ENCODE measurements at places on chromosomes 2 and 18.
A peak's percentile ranks its signal among the peaks of the same experiment; 100 is the strongest.

DNA sequence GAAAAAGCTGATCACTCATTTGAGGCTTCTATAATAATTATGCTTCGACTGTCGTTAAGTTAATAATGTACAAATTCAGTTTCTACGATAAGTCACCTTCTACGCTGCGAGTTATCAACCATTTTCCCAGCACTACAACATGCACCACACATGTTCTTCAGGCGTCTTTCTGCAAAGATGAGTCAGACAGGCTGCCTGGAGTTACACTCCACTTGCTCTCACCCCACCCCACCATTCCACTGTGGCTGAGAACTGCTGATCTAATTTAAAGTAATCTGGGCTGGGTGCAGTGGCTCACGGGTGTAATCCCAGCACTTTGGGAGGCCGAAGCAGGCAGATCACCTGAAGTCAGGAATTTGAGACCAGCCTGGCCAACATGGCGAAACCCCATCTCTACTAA is 218.6 kb downstream of the DYM start:
- DNase-seq: no peak

DNA sequence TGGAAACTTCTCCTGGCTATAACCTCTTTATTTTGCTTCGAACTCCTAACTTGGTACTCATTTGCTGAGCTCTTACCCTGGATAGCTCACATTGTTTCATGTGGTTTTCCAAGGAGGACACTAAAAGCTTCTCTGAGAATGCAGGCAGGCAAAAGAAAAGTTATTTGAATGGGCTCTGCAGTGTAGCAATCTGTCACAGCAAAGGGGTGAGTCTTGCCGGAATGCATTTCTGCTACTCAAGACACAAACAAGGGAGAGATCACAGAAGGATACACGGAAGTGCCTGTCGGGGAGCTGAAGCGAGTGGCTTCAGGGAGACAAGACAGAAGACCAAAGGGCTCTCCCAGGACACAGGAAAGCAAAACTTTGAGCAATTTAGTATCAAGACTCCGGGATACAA is 265.4 kb downstream of the SS18 start:
- DNase-seq: no peak

DNA sequence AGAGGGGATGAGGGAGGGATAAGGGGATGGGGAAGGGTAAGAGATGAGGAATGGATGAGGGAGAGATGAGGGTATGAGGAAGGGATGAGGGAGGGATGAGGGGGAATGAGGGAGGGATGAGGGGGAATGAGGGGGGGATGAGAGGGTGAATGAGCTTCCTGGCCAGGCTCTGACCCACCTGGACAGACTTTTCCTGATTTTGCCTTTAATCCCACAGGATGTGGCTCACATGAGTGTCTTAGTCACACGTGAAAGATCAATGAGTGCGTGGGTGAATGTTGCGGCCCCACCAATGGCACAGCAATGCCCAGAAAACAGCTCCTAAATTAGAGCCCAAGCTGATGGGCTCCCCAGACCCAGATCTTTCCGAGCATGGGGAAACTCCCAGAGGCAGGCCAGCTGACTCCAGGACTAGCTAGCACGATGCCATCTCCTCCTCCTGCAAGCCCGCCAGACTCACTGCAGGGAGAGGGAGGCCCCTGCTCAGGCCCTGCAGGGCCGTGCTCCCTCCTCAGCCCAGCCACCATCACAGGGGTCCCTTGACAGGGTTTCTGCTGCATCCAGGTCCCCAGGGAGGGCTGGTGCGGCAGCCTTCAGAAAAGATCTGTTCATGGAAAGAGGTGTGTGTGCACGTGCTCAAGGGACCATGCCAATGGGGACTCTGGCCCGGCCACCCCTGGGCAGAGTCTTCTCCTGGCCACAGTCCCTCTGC is 41.4 kb downstream of the AQP12A start:
- no peak for DNase-seq

GRCh38 chr18:73283032-73283431 is 415.2 kb upstream of the NETO1 start:
- DNase-seq: no peak

DNA sequence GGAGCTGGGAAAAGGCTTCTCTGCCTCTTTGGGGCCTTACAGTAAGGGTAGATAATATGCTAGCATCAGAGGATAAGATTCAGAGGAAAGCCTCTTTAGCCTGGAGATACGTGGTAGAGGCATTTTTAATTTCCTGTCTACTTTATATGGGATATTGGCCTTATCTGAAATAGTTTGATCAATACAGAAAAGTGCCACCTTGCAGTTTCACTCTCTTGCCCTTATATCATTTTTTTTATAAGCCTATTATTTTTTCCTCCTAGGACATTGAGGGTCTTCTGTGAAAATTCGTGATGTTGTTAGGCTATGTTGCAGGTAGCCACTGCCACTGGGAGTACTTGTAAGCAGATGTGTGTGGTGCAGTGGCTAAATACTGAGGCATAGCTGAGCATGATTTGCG is 40.1 kb upstream of the TOGARAM2 start:
- no peak for DNase-seq

- no peak for DNase-seq
Observed at GRCh38 chr2:240250150-240250984, 109.9 kb upstream of the OTOS start.

- DNase-seq: no peak
Observed at GRCh38 chr2:16653083-16653375, 12.6 kb downstream of the CYRIA start.

GRCh38 chr2:102268510-102269199 is 42.7 kb upstream of the IL1RL1 start:
- DNase-seq: no peak

- no peak for DNase-seq
Observed at GRCh38 chr2:35463805-35464596, 891.6 kb upstream of the CRIM1 start.

- DNase-seq: peak; percentile 10
Observed at GRCh38 chr2:69177063-69177771, 164.2 kb downstream of the ANTXR1 start.

GRCh38 chr2:181384923-181385322 is 72.3 kb upstream of the ITGA4 start:
- no peak for DNase-seq

DNA sequence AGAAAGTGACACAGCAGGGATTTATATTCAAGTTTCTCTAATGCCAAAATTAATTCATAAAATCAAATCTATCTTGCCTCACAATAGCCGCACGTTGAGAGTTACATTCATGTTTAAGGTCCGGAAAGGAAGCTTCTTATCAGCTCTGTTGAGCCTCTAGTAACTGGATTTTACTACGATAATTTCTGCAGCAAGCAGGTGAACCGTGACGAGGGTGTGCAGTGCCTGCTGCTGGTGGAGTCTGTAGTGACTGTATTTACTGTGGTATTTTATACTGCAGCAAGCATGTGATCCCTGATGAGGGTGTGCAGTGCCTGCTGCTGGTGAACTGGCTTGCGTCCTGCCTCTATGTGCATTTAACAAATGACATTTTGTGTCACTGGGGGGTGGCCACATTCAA is 120.0 kb downstream of the SNTG2 start:
- no peak for DNase-seq

DNA sequence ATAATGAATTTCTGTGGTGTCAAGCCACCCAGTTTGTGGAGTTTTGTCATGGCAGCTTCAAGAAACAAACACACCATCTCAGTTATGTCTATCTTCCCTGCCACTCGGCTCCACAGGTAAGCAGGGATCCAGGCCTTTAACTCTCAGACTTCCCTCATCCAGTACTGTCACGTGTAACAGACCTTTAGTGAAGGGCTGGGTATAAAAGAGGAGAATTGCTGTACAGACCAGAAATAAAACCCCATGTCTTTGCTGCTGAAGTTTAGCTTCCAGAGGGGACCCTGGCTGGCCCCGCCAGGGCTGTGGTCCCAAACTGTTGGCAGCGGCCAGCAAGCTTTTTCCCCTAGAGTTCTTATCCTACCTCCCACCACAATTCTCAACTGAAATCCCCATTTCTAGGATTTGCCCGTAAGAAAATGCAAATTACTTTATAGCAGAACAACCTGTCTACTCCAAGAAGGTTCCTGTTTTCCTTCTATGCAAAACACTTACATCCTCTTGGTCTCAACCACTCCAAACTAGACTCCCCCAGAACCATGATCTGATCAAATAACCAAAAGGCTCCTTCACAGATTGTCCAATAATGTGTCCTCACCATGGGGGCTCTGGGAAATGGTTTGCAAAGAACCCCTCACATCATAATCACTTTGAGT is 438.0 kb upstream of the ID2 start:
- DNase-seq: no peak

DNA sequence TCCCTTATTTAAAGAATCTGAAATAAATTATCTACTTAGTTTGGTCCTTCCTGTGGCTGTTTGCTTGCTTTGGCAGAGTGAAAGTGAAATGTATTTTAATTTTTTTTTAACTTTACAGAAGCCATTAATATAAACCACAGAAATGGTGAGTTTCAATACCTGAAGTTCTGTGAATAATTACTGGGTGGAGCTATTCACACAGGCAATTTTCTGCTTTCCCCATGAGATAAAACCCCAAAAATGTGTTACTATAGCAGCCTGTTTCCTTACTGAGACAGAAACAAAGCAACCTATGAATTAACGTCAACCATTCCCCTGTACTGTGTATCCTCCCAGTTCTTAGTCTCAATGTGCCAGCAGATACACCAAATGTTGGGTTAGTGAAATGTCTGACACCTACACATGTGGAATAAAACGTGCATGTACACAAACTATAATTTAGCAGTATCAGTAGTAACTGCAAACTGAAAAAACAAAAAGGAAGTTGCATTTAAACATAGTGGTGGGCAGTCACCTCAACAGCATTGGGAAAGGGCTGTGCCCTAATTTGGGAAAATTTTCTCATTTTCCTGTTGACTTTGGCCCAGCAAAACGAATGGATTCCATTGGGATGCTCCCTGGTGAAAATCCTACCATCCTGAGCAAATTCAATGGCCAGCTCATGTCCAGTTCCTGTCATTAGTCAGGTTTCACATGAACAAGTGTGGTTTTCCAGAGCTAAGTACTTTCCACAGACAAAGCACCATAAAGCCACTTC is 73.1 kb upstream of the RMDN2 start:
- DNase-seq: no peak

DNA sequence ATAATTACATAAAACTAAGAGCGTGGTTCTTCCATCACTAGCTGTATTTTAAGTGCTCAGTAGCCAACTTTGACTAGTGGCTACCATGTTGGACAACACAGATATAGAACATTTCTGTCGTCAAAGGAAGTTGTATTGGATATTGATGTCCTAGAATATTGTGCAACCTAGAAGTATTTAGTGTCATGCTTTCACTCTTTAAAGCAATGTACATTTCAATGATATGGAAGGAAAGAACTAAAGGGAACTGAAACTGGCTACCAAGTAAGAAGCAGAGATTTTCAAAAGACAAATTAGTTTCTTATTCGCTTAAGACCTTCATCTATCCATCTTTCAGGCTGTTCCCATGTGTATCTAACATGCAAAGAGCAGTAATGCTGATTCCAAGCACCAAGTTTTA is 85.4 kb upstream of the EML6 start:
- no peak for DNase-seq

DNA sequence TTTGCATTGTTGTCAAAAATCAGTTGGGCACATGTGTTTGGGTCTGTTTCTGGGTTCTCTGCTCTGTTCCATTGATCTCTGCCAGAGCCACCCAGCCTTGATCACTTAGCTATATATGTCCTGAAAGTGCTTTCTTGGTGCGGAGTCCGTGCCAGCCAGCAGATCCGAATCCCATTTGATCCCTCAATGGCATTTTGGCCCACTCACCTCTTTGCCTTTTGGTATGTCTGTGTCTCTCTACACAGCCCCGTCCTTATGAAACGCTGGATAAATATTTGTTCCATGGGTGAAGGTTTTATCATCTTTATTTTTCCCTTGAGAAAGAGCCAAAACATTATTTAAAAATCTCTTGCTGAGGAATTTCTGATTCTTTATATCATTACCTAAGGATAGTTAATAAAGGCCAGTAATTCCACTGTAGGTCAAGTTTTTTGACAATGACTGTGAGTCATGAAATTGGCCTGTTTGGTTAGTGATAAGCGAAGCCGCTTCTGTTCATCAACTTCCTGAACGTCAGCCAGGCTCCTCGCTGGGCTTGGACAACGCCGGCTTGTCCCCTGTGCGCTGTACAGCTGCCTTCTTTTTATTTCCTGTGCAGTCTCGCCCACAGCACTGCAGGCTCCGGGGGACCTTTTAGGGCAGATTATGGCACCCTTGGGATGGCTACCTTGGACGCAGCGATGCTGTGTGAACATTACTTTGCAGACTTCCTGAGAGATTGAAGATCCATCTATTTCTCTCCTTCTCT is 24.9 kb downstream of the MTCL1 start:
- peak; percentile 86 for DNase-seq

DNA sequence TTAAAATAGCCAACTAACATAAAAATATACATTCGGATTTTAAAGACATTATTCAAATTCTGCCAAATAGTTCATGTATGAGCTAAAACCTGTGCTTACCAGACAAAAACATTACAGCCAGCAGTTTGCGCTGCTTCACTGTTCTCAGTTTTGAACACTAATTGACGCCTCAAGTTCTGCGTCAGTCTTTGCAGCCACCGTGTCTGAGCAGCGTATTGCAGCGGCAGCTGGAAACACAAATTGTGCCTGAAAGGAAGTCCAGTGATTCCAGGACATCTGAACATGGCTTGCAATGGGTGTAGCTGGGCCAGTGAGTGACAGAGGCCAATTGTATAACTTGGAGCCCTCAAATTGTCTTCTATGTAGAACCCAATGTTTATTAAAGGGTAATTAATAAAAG is 267.6 kb downstream of the TFCP2L1 start:
- DNase-seq: no peak

GRCh38 chr18:24930478-24930877 is 421.5 kb downstream of the ZNF521 start:
- DNase-seq: no peak

DNA sequence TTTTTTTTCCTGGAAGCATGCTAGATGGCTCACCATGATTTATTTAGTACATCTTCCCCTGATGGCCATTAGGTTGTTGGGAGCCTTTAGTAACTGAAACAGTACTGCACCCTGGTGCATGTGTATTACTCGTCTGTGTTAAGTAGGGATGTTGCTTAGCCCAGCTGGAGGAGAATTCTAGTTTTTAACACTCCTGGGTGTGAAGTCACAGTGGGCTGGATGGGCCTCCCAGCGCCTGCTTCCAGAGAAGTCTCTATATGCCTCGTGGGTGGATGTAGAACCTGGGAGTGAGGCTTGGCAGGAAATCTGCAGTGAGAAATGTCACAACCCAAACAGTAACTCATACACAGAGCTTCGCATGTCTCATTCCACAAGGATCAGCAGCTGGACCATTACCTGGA is 28.9 kb upstream of the NT5DC4 start:
- DNase-seq: no peak

- DNase-seq: no peak
Observed at GRCh38 chr2:175312137-175312536, 130.6 kb upstream of the ATP5MC3 start.

DNA sequence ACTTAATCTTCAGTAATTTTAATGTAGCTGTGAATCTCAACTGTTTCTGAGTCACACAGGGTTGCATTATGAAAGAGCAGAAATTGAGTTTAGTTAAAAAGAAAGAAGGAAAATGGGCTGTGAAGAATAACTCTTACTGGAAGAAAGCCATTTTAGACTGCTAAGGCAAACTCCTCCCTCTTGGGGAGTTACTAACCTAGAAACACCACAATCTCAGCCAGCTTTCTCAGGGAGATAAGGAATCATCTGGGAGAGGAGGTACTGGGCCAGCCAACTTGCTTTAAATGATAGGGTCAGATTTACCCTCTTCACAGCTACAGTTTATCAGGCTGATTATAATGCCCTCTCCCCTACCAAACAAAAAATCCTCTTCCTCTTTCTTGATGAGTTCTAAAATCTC is 119.5 kb downstream of the CCDC148 start:
- DNase-seq: no peak

Measured in posterior cingulate gyrus (tissue), 11 donors.